AG04450 (cell line): ENCODE measurements at places on chromosomes 3 and 15.
A peak's percentile ranks its signal among the peaks of the same experiment; 100 is the strongest.

DNA sequence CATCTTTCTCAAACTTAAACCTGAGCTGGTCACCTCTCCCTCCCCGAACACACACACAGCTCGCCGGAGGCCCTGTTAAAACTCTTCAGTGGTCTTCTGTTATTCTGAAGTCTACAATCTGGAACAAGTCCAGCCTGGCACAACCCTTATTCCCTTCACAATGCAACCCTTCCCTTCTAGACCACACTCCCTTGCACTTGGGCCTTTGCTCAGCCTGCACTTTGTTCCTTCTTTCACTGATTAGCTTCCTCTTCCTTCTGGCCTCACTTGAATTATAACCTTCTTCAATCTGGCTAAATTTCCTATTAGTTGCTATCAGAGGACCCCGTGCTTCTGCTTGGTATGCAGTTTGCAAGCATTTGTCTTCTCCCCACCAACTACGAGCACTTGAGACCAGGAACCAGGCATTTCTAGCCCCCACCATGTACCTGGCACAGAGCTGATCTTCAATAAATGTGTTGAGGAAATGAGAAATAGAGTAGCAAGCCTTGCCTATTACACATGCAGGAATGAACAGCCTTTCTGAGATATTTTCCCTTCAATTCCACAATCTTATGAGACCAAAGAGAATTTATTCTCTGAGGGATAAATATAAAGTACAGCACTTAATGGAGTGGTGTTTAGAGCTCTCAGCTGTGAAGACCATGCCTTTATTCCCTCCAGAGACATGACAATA is 663.1 kb upstream of the ADAMTS9 start:
- DNase-seq: no peak

- no peak for DNase-seq
Measured at GRCh38 chr3:12154151-12154550, 4.6 kb downstream of the TIMP4 start.

DNA sequence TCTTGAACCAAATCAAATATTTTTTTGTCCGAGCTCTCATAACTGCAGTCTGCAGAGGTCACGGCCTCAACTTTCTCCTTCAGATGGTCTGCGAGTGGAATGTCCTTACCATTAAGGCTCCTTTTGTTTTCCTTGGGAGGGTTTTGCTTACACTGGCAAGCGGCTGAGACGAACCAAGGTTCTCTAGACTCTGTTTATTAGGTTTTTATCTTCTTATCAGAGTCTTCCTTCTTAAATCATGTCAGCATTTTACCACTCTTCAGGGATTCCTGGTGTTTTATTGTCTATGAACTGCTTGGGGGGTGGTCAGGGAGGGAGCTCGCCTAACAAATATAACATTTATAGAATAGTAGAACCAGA is 773.7 kb upstream of the NR2F2 start:
- DNase-seq: no peak

- no peak for DNase-seq
Measured at GRCh38 chr15:101056366-101057334, 137.5 kb downstream of the LRRK1 start.

GRCh38 chr15:73900095-73900712 is 26.1 kb upstream of the LOXL1 start:
- no peak for DNase-seq

GRCh38 chr3:94928921-94929320 is 866.1 kb downstream of the NSUN3 start:
- no peak for DNase-seq

DNA sequence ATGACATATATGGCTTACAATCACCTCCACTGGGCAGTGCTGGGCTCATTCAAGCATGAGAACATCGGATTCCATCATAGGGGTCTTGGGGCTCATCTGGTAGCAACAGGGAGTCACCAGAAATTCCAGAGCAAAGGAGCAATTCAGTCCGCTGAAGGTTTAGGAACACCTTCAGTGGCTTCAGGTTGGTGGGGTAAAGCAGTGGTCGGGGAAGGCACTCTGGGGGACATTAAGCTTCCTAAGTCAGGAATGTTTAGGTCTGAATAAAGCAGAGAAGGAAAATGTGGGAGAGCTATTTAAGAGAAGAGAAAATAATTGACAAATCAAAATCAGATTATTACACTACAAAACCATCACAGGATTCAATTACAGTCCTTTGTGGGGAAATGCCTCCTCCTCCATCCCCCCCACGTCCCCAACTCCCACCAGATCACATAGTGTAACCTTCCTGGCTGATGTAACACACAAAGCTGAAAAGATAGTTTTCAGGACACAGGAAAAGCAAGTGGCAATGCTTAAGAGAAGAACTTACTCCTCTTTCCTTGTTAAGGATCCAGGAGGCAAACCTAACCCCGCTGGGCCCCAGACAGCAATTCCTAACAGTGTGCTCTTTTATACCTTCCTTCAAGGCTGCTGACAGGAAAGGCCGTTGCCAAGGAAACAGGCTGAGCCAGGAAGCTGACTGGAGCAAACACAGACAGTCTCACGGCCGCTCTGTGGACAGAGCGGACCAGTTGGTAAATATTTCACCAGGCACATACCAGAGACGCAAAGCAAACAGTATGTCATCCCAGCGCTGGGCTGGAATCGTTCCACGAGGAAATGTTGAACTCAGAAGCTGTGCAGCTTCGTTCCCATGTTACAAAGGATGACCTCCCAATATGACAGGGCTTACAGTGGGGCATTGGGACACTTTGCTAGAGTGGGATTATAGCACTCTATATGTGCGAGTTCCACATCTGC is 57.5 kb upstream of the LMCD1 start:
- peak; percentile 96 for DNase-seq

GRCh38 chr15:98807262-98807661 is 158.9 kb downstream of the IGF1R start:
- DNase-seq: peak; percentile 67

- DNase-seq: no peak
Measured at GRCh38 chr3:52310861-52311575, 5.1 kb upstream of the DNAH1 start.

DNA sequence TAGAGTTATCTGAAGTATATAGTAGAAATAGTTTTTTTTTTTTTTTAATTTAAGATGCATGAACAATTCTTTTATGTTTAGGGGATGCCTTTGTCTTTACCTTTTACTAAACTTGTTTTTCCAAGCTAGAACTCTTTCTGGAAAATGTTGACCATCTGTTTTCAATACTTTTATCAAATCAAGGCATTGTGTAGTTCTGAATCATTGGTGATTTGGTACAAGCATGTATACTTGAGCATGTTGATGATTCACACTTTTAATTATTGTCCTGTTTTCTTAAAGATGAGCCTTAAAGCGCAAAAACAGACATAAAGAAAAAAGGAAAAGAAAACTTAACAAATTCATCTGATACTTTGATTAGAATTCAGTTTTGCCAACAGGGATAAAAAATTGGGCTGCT is 28.3 kb downstream of the PDCD6IP start:
- peak; percentile 11 for DNase-seq

GRCh38 chr3:32226875-32227500 is 11.5 kb upstream of the CMTM8 start:
- DNase-seq: no peak

DNA sequence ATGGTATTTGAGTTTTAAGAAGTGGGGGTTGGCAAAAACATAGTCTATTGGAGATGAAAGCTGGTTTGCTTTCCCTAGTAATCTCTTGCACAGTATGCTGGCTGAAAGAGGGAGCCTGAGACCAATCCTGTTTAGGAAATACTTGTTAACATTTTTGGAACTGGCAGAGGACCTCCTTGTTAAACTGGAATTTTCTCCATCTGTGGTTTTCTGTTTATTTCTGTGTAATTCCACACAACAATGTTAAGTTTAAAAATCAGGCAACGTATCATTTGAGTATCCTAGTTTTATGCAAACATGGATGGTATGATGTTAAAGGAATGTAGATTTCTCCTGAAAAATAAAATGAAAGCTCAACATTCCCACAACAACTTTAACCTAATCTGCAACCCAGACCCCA is 536.0 kb upstream of the TBL1XR1 start:
- no peak for DNase-seq

DNA sequence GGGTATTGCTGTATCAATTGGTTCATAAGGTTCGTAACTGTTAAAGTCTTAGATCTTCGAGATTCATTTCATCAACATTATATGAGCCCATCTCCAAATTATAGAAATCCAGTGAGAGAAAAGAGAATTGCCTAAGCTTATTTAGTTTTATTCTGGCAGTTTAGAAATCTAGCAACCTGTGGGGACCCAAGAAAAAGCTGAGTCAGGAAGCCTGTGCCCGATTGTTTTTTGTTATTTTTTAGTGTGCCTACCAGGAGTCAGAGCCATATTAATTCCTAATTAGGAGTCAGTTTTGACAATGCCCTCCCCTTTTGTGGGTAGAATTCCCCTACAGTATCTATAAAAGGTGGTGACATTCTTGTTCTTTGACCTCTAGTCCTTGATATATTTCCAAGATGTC is 59.6 kb downstream of the SPRED1 start:
- no peak for DNase-seq

DNA sequence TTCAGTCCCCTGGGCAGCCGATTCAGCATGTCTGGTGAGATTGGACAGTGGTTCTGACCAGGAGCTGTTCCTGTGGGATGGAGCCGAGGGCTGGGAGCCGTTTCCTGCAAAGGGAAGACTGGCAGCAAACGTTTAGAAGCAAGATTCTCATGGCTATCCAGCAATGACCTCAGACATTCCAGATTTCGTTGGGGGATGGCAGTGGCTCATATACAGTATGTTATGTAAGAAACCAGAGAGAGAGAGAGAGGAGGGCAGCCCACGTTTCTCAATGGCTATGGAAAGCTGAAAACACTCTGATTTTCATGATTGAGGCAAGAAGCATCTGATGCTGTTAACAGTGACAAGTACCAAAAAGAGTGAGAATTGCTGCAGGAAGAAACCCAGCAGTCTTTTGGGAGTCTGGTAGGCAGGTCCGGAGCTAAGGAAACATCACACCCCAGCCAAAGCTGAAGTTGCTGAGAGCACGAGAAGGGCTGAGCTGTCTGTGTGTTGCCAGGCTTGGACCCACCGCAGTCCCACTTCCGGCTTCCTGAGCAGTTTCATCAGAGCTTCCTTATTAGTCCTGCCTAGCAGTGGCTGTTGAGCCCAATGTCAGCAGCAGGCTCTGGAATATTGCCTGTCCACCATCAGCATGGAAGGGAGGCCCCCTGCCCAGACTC is 25.6 kb upstream of the VPS8 start:
- DNase-seq: peak; percentile 74

DNA sequence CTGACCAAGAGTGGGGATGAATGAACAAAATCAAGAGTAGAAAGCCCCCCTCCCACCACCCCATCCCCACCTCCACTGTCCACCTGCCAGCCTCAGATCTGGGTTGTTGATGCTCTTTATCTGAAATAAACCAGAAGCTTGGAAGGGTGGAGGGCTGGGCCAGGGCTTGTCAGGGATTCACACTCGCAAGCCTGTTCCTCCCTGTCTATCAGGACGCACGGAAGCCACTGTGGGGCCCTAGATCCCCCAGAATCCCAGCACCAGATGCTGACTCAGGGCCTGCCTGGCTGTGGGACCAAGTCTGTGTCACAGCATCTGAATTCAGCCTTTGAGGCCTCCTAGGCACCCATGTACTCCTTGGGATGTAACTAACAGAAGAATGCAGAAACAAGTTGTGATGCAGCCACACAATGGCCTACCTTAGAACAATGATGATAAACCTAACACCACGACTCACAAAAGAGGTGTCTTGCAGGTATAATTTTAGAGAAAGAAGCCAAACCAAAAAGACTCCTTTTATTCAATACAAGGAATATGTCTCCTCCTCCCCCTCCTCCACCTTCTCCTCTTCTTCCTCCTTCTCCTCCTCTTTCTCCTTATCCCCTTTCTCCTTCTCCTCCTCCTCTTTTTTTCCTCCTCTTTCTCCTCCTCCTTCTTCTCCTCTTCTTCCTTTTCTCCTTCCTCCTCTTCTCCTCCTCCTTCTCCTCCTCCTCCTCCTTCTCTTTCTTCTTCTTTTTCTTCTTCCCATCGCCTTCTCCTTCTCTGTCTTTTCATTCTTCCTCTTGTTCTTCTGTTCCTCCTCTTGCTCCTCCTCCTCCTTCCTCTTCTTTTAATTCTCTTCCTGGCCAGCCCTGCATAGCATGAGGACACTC is 234.7 kb downstream of the PLCL2 start:
- DNase-seq: no peak

GRCh38 chr3:131922356-131922755 is 112.5 kb downstream of the CPNE4 start:
- no peak for DNase-seq
